ENCODE measurements at places on chromosomes 7 and 10. TPM values are rescaled to one million over a fixed set of nuclear protein-coding genes. Genes with fewer than 3 reads are reported as not detected.

GRCh38 chr10:69723653-69724052 is 78.1 kb upstream of the COL13A1 start:
- DNase-seq, result no peak

DNA sequence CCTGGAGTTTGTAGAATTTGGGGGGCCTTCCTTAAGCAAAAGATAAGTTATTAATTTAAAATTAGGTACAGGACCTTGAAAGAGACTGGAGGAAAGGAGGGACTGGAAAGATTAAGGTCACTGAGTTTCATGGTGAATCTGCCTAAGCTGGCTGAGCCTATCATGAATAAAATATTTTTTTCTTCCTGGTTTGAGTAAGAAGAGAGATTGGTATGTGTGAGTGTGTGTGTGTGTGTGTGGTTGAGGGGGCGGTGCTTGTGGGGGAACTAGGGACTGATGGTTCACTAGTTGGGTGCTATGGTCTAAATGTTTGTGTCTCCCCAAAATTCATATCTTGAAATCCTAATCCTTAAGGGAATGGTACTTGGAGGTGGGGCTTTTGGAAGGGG is 142.5 kb upstream of the PRKCQ start:
- no peak for DNase-seq

- DNase-seq, result no peak
These were observed 191.5 kb downstream of the REEP3 start for GRCh38 chr10:63712717-63713115.

- no peak for DNase-seq
These were observed 14.8 kb upstream of the LAMB4 start for GRCh38 chr7:108144931-108145330.

DNA sequence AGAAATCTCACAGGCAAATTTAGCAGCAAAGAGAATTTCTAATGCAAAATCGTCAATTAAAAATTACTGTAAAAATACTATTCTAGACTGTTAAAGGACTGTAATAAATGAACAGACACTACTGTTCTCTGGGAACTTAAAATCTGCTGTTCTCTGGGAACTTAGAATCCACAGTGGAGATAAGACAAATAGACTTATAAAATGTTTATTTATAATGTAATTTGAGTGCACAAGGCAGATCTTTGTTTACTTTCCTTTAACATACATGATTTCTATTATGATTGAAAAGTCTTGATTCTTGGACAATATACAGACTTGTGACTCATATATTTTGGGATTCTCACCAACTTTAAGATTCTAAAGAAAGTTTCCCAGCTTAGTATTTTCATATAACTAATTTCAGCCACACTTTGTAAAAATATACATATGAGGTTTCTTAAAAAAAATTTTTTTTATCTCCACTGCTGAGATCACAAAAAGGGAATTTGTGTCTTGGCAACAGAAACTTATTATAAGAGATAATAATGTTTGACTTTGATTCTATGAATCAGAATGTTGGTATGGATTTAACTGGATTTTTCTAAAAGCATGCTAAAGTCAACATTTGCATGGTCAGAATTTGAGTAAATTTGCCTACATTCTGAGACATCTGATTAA is 166.3 kb upstream of the RHOBTB1 start:
- DNase-seq, result no peak

DNA sequence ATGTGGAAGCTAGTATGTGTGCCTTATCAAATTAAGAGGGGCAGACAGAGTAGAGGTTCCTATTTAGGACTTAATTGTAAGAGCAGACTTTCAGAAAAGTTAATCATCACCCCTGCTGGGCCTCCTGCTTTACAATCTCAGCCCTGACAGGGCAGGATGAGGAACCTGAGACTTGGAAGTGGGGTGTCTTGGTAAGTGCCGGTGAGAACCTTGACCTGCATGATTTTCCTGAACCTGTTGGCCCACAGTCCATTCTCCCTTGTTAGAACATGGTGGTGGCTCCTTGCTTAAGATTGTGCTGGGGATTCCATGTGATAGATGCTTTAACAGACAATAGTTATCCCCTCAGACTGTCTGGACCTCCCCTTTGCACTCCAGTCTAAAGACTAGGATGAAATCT is 141.7 kb upstream of the TMEM72 start:
- DNase-seq, result no peak

DNA sequence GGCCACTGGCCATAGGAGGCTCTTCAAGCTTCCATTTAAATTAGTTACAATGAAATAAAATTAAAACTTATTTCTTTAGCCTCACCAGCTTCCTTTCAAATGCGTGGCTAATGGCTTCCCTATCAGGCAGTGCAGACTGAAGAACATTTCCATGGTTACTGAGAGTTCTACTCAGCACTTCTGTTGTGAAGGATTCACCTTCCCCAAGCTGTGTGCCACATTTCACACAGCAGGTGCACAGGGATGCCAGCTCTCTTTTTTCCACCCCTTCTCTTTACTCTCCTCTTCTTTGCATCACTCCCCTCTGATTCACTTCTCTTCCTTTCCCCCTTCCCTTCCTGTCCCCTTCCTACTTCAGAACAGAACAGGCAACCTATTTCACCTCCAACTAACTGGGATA is 833 bp downstream of the GDF2 start:
- DNase-seq, result no peak

DNA sequence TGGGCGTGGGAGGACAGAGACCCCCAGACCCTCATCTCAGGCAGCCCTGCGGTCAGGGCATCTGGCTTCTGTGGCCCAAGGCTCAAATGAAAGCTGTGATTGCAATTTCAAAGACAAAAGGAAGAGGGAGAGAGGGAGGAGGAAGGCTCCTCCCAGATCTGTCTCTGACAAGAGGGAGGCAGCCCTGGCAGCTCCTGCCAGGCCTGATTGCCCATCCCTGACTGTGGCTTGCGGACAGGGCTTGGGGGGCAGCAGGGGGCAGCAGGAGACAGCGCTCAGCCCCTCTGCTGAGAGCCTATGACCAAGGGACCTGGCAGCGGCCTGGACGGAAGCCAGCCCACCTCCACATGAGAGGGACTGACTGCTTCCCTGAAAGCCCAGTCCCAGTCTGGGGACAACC is 91.8 kb downstream of the PTPRN2 start:
- DNase-seq, result no peak

CAMK1D gene
- 2.5 TPM for total RNA-seq

CYP2E1 gene
- total RNA-seq, result 1.1 TPM

COL17A1 gene
- not detected for total RNA-seq

GNGT1 gene
- total RNA-seq, result not detected

TMEM176B gene
- total RNA-seq, result 34.0 TPM

RARRES2 gene
- total RNA-seq, result 17.6 TPM

Measured in left ventricle myocardium inferior (tissue), 1 donor.